ENCODE measurements at places on chromosomes 2 and 18.
A peak's percentile ranks its signal among the peaks of the same experiment; 100 is the strongest.

DNA sequence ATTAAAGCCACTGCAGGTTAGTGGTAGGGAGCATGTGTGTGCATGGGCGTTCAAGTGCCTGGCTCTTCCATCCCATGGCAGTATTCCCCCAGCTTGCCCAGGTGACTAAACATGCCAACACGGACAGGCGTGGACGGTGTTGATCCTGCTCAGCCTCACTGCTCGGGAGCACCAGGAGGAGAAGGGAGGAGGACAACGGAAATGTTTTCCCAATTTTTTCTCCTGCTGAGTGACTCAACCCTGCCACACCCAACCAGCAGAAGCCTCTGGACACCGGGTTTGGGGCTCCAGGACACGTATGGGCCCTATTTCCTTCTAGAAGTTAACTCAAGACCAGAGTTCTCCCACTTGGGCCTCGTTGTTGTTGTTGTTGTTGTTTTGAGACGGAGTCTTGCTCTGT, 139.1 kb downstream of the CYP26B1 start:
- no peak for DNase-seq

GRCh38 chr2:27073782-27074181, 2.3 kb upstream of the OST4 start:
- no peak for DNase-seq

DNA sequence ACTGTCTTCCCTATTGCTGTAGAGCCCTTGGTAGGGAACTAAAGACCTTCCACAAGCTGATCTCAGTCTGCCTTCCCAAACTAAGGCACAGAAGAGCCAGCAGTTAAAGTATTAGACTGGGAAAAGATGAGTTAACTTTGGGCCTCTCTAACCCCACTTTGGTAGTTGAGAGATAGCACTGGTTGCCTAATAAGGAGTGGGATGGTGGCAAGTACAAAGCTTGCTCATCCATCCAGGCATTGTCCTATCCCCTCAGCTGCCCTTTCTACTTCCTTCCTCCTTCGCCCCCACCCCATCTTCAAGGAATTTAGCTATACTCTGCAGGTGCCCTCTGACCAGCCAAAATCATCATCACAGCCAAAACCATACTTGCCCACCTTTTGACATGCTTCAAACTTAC, 22.2 kb upstream of the AFTPH start:
- DNase-seq, result no peak

GRCh38 chr18:22914633-22915032, 18.5 kb upstream of the RBBP8 start:
- no peak for DNase-seq

GRCh38 chr18:24293254-24293653, 104.4 kb downstream of the OSBPL1A start:
- DNase-seq, result no peak

DNA sequence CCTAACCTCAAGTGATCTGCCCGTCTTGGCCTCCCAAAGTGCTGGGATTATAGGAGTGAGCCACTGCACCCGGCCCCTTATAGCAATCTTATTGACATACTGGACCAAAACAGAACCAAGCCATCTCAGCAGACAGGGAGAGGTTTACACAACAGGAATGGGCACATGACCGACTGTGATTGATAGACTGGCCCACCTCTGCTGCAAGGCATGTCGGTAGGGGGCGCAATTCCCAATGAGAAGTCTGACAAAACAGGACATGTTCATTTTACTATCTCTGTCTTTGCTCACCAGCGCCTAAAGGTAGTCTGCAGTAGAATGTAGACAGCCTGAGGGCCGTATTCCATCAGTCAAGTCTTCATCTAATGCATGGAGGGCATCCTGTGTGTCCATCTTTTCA, 2.0 kb downstream of the LYPD6B start:
- no peak for DNase-seq

DNA sequence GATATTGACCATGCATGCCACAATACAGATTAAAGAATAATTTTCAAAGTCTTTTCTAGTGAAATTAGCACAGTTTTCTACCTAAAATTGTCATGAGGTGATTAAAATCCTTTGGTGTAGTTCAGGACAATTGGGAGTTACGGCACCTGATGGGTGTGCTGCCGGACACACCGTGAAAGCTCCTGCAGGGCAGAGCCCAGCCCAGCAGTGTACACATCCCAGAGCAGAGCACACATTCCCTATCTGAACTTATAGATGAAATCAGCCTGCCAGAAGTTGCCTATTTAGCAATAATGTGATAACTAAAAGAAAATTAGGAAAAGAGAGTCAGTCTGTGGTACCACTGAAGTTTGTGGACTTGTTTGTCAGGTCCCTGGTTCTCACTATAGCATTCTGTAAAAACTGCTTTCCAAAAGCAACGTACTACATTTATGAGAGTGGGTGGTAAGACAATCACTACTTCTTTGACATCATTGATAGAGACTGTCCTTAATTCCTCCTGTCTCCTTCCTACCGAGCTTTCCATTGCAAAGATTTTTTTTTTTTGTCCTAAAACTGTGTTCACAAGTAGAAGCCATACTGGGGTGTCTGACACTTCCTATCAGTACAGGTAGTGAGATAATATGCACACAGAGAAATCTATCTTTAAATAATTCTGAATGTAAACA, 3.4 kb downstream of the CYTIP start:
- no peak for DNase-seq

GRCh38 chr2:96525211-96525507, 11.4 kb upstream of the ARID5A start:
- no peak for DNase-seq

DNA sequence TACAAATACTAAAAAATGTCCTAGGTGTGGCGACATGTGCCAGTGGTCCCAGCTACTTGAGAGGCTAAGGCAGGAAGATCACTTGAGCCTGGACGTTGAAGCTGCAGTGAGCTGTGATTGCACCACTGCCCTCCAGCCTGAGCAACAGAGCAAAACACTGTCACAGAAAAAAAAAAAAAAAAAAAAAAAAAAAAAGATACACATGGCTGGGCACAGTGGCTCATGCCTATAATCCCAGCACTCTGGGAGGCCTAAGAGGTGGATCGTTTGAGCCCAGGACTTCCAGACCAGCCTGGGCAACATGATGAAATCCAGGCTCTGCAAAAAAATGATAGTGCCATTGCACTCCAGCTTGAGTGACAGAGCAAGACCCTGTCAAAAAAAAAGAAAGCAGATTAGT, 13.7 kb downstream of the KANSL1L start:
- no peak for DNase-seq

GRCh38 chr2:23916727-23917405, 10.1 kb downstream of the ATAD2B start:
- DNase-seq, result no peak

DNA sequence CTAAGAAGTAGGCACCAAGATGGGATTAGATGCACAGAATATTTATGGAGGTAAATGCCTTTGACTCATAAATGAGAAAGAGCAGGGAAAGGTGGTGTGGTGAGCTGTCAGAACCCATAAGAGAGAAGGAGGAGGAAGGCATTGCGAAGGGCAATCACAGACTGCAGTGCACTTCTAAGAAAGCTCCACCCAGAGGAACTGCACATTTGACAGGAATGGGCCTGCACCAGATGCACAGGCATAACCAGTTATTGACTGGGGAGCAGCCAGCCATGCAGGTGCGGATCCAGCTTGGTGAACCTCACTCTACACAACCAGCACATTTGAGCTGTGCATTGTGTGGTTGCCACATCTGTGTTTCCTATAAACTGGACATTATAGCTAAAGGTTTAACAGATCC, 62.2 kb upstream of the L3MBTL4 start:
- DNase-seq, result no peak

DNA sequence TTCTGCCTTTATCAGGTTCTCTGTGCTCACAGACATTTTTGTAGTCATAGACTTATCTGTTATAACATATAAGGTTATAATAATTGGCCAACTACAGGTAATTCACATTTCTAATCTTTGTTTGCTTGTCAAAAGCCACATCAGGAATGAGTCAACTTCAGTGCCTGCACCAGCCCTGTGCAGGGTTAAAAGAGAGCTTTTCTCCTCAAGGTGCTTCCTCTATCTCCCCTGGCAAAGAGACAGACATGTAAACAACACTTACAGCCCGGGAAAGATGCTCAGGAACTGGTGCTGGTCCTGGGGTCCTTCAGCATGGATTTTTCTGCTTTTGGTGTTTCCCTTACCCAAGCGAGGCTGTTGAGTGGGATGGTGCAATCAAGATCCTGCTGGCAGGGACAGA, 7.7 kb upstream of the EHD3 start:
- DNase-seq, result no peak

GRCh38 chr2:147679955-147680531, 164.8 kb upstream of the ACVR2A start:
- no peak for DNase-seq

DNA sequence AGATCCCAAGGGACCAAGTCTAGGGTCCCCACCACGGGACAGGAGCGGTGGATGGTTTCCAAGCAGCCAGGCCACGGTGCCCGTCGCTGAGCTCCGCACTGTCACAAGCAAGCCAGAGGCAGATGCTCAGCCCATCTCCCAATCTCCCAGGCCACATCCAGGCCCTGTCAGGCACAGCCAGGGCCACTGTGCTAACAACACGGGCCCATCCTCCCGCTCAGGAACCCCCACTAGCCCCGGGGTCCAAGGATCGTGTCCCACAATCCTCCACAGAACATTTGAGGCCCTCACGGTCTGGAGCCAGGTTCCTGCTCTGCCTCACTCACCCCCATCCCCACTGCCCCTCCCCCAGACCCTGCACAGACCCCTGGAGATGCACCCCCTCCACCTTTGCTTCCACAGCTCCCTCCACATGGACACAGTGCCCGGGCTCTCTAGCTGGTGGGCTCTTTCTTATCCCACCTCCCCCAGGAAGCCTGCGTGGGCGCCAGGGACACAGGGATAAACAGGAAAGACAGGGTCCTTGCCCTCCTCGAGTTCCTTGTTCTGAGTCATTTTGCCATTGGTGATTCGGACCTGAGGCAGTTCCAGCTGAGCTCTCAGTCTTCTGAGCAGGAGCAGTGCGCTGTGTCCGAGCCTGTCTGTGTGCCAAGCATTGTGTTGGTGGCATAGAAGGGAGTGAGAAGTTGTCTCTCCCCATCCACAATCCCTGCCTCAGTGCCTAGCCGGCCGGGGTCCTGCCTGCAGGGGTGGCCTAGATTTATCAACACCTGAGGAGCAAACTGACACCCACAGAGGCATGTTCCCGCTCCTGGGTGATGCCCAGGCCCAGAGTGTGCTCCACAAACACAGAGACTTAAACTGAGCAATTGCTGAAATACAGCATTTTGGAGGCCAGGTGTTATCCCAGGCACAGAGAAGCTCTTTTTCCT, 7.0 kb downstream of the CROCC2 start:
- no peak for DNase-seq

GRCh38 chr2:108560895-108561530, 26.7 kb downstream of the LIMS1 start:
- DNase-seq, result peak; percentile 68
